BJ (cell line): ENCODE measurements at places on chromosomes 13 and 19. TPM values are rescaled to one million over a fixed set of nuclear protein-coding genes. Genes with fewer than 3 reads are reported as not detected.

ZNF665 gene
- polyA plus RNA-seq = 3.0 and 3.5 TPM in 2 replicates

PRSS57 gene
- polyA plus RNA-seq = not detected in 2 replicates

FPR3 gene
- not detected in 2 replicates for polyA plus RNA-seq

ACTMAP gene
- polyA plus RNA-seq = 3.9 and 5.5 TPM in 2 replicates

IGFL3 gene
- polyA plus RNA-seq = not detected in 2 replicates

LILRA1 gene
- not detected in 2 replicates for polyA plus RNA-seq

FREM2 gene
- not detected in 2 replicates for polyA plus RNA-seq

MEIOSIN gene
- not detected in 2 replicates for polyA plus RNA-seq

TMEM205 gene
- polyA plus RNA-seq = 89.8 and 107 TPM in 2 replicates

ZNF563 gene
- 1.4 and 2.1 TPM in 2 replicates for polyA plus RNA-seq

SIGLEC12 gene
- not detected in 2 replicates for polyA plus RNA-seq

DNA sequence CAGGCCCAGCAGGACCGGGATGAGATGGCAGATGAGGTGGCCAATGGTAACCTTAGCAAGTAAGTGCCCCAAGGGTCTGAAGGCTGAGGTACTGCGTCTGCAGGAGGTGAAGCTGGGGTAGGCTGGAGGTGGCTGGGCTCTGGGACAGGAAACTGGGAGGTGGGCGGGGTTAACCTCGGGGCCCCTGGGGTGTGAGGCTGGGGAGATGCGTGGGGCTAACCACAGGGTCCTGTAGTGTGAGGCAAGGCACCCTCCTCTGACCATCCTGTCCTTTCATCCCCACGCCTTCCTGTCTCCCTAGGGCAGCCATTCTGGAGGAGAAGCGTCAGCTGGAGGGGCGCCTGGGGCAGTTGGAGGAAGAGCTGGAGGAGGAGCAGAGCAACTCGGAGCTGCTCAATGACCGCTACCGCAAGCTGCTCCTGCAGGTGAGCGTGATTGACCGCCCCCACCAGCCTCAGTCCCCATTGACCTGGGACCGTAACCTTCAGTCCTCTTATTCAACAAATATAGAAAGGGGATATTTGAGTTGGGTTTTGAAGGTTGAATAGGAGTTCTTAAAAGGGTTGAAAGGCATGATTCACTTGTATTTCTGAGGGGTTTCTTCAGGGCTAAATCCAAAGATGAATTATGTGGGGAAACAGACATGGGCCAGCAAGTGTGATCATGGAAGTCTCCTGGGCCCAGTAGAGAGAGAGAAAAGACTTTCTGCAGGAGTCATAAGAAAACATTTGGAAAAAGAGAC is 35.7 kb downstream of the KCNC3 start:
- no peak for DNase-seq

- no peak for DNase-seq
Observed at GRCh38 chr19:3520166-3521103, 14.3 kb downstream of the FZR1 start.

DNA sequence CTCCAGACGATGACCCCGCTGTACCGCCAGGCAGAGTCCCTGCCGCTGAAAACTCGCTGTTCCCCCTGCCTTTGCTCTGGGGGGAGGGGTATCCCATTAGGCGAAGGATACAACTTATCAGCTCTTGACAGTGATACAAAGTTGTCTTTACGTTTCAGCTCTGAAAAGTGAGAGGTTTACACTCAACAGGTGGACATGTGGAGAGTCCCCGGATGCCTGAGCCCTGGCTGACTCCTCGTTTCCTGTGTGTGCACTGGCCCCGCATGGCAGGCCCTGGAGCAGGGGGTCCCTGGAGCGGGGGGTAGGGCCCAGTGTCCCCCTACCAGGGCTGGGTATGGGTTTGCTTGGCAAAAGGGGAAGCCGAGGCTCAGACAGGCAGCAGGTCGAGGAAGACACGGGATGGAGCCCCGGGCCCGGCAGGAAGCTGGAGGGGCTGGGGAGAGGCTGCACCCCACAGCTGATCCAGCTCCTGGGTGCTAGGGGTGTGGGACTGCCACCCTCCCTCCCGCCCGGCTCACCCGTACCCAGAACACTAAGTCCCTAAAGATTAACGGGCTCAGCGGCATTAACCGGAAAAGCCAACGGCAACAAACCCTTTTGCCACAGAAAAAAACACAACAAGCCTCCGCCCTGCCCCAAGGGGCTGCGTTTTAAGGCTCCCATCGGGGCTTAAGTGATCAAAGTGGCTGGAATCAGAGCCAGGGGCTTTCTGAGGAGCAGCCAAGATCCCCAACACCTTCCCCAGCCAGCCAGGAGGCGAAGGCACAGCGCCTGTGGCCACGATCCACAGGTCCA is 5.6 kb downstream of the TCF3 start:
- no peak for DNase-seq

- no peak for DNase-seq
Observed at GRCh38 chr13:30186634-30187415, 120.5 kb downstream of the KATNAL1 start.

- peak; percentile 38 for DNase-seq
Observed at GRCh38 chr19:19459707-19460251, 54.3 kb downstream of the GATAD2A start.

DNA sequence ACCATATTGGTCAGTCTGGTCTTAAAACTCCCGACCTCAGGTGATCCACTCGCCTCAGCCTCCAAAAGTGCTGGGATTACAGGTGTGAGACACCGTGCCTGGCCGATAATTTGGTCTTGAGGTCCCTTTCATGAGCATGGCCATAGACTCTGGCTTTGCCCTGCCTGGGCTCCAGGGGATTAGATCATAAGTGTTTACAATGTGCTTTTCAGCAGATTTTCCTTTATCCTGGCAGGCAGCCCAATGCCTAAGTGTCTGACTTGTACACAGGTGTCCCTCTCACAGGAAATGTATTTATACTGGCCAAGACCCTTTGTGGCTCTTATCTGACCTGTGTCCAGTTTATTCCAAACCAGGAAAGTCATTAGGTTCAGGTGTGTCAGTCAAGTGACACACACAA is 15.9 kb downstream of the BCAM start:
- DNase-seq = no peak

- no peak for DNase-seq
Observed at GRCh38 chr13:19959141-19959830, 759 bp downstream of the ZMYM2 start.

DNA sequence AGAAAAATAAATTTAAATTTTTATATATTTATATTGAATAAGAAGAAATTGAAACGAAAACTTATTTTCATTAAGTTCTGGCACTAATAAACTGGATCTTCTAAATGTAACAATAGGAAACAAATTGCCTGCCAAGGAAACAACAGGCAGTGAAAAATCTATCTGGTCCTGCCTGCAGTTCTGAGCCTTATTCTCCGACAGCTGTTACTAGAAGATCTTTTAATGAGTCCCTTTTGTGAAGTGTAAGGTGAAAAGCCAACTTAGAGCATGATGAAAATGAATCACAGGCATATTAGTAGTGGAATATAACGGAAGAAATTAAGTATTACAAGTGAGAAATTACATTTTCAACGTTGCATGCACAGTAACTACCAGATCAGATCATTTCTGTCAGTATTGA is 1002.7 kb upstream of the PCDH20 start:
- DNase-seq = no peak

- DNase-seq = no peak
Observed at GRCh38 chr13:99071211-99071610, 93.3 kb upstream of the DOCK9 start.

- no peak for DNase-seq
Observed at GRCh38 chr19:15234431-15235130, 2.3 kb upstream of the EPHX3 start.

- no peak for DNase-seq
Observed at GRCh38 chr13:24087605-24088225, 72.8 kb upstream of the SPATA13 start.

DNA sequence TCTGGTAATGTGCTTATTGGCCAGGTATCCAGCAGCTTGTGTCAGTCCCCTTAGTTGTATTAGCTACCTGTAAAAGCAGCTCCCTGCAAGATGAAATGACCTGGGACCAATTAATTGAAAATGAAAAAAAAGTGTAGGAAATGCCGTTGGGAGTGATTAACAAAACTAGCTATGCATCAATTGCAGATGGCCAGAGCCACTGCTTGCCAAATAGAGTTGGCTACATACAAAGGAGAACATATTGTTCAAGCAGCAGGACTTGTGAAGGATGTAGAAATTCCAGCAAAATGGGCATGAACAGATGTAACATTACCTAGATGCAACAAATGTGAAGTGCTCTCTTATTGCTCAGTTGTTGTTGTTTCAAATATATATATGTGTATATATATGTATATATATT is 300.5 kb downstream of the PCDH17 start:
- DNase-seq = no peak

DNA sequence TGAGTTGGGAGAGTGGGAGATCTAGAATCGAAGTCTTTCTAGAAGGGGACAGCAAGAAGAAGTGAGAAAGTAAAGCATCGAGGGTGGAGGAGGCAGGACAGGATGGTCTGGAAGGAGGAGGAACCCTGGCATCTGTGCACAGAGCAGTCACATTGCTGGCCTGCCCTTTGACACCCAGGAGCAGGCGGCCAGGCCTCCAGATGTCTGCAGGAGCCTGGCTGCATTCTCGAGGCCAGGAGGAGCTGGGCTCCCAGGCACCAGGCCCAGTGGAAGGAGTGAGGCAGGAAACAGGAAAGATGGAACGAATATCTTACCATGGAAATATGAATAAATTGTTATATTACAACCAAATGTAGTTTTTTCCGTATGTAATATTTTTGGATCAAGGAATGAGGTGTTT is 27.7 kb upstream of the ARGLU1 start:
- no peak for DNase-seq

GRCh38 chr13:49608651-49609331 is 19.5 kb upstream of the ARL11 start:
- DNase-seq = no peak

DNA sequence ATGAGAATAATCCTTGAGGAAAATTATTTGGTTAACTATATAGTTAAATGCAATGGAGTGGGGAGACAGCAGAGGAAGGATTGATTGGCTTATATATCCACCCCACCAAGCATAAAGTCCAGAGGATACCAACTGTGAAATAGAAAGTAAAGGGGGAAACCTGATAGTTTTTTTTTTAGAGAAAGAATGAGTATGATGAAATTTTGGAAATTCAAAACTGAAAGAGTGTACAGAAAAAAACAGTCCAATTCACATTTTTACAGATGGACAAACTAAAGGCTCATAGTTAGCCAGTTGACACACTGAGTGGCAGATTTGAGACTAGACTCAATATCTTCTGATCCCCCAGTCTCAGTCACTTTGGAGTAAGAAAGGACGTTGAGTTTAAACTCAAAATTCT is 51.1 kb downstream of the FNDC3A start:
- no peak for DNase-seq

GRCh38 chr19:29645491-29645867 is 19.8 kb upstream of the PLEKHF1 start:
- DNase-seq = no peak

GRCh38 chr13:59873856-59874255 is 289.9 kb downstream of the DIAPH3 start:
- DNase-seq = no peak

- no peak for DNase-seq
Observed at GRCh38 chr19:42420055-42420544, 7.1 kb downstream of the LIPE start.

- no peak for DNase-seq
Observed at GRCh38 chr19:34263745-34264237, 9.4 kb downstream of the GARRE1 start.

GRCh38 chr19:35310811-35311465 is 18.0 kb upstream of the CD22 start:
- no peak for DNase-seq
